ENCODE measurements at places on chromosomes 4 and X. TPM values are rescaled to one million over a fixed set of nuclear protein-coding genes. Genes with fewer than 3 reads are reported as not detected.

The EDA2R gene
- 1.7 TPM for total RNA-seq

The TRIM61 gene
- 4.0 TPM for total RNA-seq

DNA sequence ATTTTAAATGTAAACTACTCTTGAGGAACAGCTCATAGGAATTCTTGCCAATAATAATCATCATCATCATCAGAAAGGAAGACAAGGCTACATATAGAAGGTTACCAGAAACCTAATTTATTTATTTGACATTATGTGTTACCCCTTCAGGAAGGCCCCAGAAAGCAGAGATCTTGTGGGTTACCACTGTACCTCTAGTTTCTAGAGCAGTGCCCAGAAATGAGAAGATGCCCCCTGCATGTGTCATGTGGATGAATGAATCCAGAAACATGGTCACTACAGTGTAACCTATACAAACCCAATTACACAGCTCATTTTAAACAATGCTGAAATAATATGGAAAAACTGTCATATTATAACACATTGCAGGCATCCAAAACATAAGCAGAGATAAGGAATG lies 70.4 kb downstream of the ARAP2 start:
- no peak for DNase-seq

- DNase-seq = no peak
Observed at GRCh38 chrX:129123795-129124194, 399.5 kb downstream of the SMARCA1 start.

Data from endodermal cell (in vitro differentiated cells).